ENCODE measurements at places on chromosomes 4 and X.

GRCh38 chrX:153381684-153382532 lies 19.2 kb downstream of the PNMA6E start:
- DNase-seq = no peak

DNA sequence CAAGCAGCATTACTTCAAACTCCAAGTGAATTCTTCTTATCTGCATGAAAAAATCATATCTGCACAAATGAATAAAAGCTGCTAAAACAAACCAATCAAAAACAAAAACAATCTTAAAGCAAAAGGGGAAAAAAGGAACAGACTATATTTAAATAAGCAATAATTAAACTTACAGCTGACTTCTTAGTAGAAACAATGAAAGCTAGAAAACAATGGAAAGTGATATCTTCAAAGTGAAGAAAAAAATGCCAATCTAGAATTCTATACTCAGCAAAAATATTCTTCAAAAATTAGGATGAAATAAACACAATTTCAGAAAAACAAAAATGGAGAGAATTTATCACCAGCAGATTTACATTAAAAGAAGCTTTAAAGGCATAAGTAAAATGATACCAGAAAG lies 20.0 kb downstream of the STBD1 start:
- DNase-seq = no peak

DNA sequence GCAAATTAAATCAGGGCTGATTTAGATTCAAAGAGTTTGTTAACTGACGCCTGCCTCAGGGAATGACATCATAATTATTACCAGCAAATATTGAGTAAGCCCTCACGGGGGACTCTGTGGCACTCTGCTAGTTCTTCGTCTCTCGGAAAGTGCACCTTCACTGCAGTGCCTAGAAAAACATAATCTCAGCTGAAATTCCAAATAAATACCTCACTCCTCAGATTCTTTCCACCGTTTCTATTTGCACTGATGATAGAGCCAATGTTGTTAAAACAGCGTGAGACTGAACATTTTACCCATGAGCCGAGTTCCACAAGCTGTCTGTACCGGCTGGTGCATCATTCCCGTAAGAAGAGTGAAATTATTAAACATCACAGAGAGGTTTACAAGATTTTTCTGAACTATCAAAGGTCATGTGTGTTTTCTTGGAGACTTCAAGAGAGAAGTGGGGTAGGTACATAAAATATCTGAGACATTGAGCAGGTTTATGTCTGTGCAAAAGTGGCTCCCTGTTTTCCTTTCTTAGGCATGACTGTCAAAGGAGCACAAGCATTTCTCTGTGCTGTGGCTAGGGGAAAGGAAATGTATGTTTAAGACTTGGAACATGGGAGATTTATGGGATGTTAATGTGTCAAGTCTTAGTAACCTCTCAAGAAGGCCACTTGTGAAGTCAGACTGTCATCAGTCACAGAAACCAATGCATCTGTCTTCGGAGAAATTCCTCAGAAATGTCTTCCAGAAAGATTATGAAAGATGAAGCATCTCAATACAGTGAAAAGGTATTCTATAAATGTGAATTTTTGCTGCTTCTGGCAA lies 119.6 kb downstream of the CBLL2 start:
- DNase-seq = no peak

GRCh38 chrX:136268051-136269048 lies 17.1 kb upstream of the MAP7D3 start:
- DNase-seq = peak; percentile 11

GRCh38 chr4:185254434-185254833 lies 45.0 kb downstream of the SNX25 start:
- DNase-seq = no peak

- DNase-seq = no peak
These were observed 305.6 kb upstream of the DIPK2B start for GRCh38 chrX:45506149-45506730.

- peak; percentile 21 for DNase-seq
These were observed at the start of gene SLC25A53 for GRCh38 chrX:104156630-104157529. Gene SLC25A53 (minus strand): TSS chrX:104157009. CDS start chrX:104105257, 51,752 bp downstream.

- DNase-seq = no peak
These were observed 167.3 kb downstream of the PJA1 start for GRCh38 chrX:68997911-68998310.

- DNase-seq = no peak
These were observed 1049.0 kb upstream of the GRIA3 start for GRCh38 chrX:122135070-122135469.

GRCh38 chr4:100797791-100798190 lies 280.0 kb upstream of the EMCN start:
- DNase-seq = no peak

DNA sequence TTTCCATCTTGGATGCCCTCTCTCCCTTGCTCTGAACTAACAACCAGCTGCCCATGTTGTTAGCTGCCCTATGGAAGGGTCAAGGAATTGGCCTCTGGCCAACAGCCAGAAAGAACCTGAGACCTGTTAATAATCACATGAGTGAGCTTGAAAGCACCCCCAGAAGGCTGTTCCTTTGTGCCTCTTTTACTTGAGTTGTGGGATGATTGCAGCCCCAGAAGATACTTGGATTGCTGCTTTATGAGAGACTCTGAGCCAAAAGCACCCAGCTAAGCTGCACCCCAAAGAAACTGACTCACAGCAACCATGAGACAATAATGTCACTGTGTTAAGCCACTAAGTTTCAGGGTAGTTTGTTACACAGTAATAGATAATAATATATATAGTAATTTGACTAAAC lies 73.3 kb downstream of the FRYL start:
- no peak for DNase-seq

GRCh38 chrX:12548746-12549145 lies 242.5 kb upstream of the PRPS2 start:
- DNase-seq = no peak

- no peak for DNase-seq
These were observed 248.0 kb upstream of the KCNIP4 start for GRCh38 chr4:22196551-22196950.

- DNase-seq = no peak
These were observed 66.2 kb downstream of the BEX3 start for GRCh38 chrX:103442536-103442901.

DNA sequence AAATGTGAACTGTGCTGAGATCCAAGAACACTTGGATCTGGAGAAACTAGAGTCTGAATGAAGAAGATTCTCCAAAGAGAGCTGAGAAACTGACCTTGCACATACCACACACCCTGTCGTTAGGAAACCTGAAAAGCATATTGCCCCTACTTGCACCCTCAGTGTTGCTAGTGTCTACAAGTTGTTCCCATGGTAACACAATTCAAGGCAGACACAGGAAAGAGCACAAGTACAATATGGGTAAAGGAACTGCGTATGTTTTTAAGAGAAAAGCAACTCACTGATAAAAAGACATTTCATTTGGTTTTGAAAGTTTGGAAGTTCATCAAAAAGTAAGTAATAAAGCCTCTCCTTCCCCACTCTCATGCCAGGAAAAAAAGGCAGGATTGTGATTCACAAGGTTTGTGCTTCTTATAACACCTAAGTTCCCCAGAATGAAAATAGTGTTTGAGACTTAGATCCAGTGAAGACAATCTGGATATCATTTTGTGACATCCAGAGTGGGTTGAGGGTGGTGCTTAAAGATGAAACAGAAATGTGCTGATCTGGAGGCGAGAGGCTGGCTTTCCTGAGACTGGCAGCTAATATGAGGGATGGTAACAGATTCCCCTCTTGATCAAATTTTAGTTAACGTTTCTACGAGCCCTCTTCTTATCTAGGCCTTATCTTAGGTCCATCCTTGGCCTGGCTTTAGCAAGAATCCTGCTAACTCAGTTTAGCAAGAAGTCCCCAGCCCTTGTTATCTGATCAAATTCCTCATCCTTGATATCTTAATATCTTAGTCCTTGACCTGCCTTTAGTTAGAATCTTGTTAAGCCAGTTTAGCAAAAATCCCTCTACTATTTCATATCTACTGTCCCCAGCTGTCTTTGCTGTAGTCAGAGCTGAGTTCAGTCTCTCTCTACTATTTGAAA lies 42.3 kb downstream of the NIPAL1 start:
- DNase-seq = no peak

DNA sequence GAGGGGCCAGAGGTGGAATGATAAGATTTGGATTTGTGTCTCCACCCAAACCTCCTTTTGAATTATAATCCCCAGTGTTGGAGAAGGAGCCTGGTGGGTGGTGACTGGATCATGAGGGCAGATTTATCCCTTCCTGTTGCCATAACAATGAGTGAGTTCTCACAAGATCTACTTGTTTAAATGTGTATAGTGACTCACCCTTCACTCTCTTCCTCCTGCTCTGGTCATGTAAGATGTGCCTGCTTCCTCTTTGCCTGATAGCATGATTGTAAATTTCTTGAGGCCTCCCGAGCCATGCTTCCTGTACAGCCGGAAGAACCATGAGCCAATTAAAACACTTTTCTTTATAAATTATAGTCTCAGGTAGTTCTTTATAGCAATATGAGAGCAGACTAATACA lies 348.6 kb downstream of the AR start:
- DNase-seq = no peak

GRCh38 chr4:176016601-176017000 lies 49.0 kb upstream of the WDR17 start:
- no peak for DNase-seq

DNA sequence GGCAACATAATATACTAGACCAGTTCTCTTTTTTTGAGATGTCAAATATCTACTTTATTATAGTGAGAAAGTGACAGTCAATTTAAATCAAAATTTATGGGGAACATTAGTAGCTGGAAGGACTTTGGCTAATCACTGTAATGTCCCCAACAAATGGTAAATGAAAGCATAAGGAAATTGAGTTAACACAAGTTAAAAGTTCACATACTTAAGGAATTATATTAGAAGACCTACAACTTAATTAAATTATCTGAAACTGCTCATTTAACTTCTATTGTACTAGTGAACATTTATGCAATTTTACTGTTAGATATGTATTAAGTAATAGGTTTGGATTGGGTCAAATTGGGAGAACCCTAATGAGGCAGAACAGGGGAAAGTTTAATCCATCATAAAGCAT lies 160.3 kb upstream of the TENM3 start:
- DNase-seq = no peak

DNA sequence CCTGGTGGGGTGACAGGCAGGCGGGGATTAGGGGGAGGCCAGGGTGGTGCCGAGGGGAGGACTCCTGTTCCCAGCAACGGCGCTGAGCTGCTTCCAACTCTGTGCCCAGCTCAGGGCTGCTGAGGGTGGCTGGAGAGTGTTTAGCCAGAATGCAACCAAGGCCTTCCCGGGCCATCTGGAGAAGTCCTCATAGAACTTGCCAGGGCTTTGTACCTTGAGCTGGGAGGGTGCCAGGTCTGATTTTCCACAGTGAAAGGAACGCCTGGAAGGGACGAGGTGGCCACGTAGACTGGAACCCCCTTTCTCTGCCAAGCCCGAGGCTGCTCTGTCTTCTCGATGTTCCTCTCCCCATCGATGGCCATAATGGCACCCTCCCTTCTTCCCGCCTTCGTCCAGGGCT lies 57.0 kb upstream of the GPR78 start:
- no peak for DNase-seq

DNA sequence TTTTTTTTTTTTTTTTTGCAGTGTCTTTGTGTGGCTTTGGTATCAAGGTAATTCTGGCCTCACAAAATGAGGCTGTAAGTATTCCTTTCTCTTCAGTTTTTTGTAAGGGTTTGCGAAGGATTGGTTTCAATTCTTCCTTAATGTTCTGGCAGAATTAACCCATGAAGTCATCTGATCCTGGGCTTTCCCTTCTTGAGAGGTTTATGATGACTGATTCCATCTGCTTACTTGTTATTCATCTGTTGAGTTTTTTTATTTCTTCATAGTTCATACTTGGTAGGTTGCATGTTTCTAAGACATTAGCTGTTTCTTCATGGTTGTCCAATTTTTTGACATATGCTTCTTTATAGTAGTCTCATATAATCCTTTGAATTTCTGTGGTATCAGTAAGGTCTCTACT lies 181.4 kb upstream of the PDE5A start:
- no peak for DNase-seq

- no peak for DNase-seq
These were observed 486.2 kb downstream of the TRAM1L1 start for GRCh38 chr4:116598980-116599789.

DNA sequence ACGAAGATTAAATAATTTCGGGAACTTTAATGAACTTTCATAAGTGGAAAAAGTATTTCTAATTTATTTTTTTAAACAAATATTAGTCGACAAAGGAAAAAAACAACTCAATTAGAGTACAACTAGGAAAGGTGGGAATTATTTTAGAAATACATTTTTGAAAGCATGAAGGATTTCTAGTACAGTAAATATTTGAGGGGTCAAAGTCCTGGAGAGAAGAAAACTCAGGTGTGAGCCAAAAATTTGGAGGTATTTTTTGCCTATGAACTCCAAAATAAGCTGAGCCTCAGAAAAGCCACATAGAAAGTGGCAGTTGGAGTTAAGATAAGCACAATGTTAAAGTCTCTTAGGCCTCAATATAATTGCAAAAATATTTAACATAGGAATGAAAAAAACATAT lies 2017.3 kb downstream of the C4orf33 start:
- no peak for DNase-seq
